ENCODE measurements at places on chromosomes 13 and 19.

GRCh38 chr13:83214452-83214851 lies 667.8 kb downstream of the SLITRK1 start:
- DNase-seq, result no peak

GRCh38 chr13:111114362-111115060 lies 599 bp upstream of the ARHGEF7 start:
- DNase-seq, result no peak

DNA sequence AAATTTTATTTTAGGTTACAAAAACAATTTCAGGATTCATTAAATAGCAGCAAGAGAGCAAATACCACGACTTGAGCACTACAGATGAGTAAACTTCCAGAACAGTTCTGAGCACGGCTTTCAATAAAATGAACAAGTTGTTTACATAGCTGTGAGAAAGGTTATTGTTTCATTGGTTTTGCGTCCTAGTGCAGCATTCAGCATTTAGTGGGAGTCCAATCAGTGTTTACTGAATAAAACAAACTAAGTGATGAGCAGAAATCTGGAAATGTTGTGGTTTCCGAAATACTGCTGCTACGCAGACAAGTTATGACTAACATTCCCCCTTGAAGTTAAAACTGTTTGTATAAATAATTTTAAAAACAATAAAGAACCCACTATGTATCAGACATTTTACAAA lies 251.5 kb upstream of the STARD13 start:
- no peak for DNase-seq

DNA sequence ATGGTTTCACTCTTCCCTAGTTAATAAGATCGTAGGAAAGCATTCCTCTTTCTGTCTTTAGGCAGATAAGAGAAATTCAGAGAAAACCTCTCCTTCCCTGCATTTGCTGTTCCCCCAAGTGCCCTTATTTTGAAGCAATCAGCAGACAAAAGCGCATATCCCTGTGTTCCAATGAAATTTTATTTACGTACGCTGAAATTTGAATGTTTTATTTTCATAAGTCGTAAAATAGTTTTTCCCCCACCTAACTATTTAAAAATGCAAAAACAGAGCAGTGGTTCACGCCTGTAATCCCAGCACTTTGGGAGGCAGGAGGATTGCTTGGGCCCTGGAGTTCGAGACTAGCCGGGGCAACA lies 17.2 kb upstream of the MRI1 start:
- no peak for DNase-seq

DNA sequence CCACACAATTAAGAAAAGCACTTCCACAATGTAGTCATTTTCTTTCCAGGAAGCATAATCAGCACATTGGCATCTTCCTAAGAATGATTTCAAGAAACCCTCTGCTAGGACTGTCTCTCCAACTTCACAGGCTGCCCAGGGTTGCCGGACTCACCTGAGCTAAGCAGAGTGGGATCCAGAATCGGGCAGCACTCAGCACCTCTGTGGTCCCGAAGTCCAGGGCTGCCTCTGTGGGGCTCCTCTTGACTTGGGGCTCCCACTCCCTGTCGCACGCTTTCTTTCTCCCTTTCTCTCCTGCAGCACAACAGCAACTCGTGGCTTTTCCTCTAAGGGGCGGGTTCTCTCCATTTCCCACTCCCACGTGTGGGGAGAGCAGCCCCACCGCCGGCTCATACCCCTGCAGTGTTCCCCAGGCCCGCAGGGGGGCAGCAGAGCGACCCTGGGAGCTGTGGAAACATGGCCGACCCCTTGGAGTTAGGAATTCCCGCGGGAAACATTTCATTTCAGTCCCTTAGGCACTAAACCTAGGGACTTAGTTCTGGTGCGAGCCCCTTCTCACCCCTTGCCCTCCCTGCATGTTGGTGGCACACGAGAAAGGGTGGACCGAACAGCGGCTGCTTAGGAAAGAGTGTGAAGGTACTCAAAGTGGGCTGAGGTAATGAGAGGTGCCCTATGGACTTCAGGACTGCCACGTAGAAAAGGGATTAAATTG lies at the start of gene TMEM272:
Gene TMEM272 (minus strand): TSS at position 316 of the 712 bp plus-strand sequence. CDS start 6,647 bp downstream, outside the sequence.
- peak; percentile 53 for DNase-seq

- no peak for DNase-seq
These were observed 39.9 kb downstream of the MAP4K1 start for GRCh38 chr19:38577826-38578225.

- DNase-seq, result no peak
These were observed 144.9 kb upstream of the SOX1 start for GRCh38 chr13:111922086-111922485.

DNA sequence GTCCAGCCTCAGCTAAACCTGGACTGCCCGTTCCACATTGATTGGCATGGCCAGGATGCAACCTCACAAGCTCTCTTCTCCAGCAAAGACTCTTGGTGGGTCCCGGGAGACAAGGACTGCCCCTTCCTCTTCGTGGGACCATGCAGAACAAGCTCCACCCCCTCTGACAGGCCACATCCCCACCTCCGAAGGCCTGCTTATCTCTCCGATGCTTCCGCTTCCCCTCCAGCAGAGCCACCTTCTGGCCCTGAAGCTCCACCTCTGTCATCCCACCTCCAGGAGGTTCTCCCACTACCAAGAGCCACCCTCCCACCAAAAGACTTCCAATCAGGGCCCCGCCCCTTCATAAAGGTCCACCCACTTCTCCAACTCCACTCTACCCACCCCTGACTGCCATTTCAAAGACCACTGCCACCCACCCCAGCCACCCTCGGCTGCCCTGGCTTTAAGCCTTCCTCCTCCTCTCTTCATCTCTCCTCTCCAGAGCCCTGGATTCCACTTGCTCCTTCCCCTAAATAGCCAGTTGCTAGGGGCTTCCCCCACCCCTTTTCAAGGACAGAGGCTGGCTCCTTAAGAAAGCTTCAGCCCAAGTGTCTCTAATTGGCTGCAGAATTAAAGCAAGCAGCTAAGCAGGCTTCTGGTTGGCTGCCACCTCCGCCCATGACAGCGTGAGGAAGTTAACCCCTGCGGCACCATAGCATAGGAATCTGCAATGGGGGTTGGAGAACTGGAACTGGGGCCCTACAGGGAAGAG lies 9.9 kb downstream of the LRFN1 start:
- DNase-seq, result no peak

- DNase-seq, result no peak
These were observed 110.0 kb downstream of the KCNRG start for GRCh38 chr13:50125304-50125553.

DNA sequence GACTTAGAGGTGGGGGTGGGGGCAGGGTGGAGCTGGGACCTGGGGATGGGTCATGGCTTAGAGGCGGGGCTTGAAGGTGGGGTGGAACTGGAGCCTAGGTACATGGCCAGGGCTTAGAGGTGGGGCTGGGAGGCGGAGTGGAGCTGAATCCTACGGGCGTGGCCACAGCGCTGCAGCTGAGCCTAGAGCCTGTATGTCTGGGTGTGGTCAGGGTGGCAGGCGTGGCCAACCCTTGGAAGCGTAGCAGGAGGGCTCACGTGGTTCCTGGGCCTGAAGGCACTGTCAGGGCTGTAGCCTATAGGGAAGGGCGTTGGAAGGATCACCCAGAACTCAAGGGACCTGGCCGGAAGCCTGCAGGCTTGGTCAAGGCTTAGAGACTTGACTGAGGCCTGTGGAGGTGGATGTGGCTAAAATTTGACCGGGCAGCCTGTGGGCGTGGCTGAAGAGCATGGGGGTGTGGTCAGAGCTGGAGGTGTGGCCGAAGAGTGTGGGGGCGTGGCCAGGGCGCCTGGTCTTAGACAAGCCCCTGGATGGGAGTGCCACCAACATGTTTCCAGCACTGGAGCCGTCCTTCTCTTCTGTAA lies 24.3 kb downstream of the COLGALT1 start:
- DNase-seq, result peak; percentile 12

- no peak for DNase-seq
These were observed 392 bp upstream of the ZNF548 start for GRCh38 chr19:57389194-57389729.

- DNase-seq, result no peak
These were observed 661.0 kb upstream of the MIR17HG start for GRCh38 chr13:90686442-90686841.

DNA sequence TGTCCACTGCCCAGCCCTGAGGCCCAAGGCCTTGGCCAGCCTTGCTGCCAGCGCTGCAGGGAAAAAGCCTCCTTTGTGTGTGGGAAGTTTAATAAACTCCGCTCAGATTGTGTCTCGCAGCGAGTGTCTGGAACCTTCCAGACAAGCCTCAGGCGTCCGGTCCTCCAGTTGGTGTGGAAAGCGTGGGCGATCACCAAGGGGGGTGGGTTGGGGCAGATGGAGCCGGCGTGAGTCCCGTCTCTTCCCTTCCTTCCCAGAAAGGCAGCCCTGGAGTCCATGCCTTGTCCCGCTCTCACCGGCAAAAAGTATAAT lies 4.6 kb downstream of the STK11 start:
- DNase-seq, result no peak

DNA sequence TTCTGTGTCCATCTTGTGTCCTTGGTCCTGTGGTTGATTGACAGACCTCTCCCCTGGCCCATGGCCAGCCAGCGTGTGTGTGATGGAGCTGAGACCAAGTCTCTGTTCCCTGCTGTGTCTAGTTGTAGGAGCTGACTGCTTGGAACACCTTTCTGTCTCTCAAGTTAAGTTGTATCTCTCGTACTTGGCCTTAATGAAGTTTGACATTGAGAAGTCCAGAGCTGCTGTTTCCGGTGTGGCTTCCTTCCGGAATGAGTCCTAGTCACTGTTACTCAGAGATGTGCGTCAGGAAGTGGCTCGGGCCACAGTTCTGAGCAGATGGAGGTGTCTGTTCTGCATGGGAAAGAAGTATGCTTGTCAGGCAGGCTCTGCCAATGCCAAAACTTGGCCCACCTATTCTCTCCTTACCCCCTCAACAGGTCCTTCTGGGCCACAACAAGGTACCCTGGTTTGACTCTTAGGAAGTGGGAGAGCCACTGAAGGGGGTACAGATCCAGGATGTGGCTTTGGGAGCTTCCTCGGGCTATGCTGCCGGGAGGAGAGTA lies 54.3 kb downstream of the GATAD2A start:
- DNase-seq, result peak; percentile 86

DNA sequence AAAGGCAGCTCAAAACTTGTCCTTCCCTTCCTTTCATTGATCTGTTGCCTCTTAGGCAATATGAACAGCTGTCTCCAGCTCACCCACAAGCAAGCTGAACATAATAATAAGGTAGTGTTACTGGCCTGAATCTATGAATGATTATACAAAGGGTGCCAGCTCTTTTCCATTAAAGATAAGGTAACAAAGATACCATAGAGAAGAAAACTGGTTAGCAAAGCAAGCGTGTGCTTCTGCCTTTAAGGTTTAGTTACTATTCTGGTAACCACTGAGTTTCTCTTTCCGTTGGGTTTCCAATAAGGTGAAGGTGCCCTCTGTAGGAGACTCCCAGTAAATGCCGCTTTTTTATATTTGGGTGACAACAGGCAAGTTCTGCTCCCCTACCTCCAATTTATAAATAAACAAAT lies 12.1 kb upstream of the DACH1 start:
- no peak for DNase-seq

DNA sequence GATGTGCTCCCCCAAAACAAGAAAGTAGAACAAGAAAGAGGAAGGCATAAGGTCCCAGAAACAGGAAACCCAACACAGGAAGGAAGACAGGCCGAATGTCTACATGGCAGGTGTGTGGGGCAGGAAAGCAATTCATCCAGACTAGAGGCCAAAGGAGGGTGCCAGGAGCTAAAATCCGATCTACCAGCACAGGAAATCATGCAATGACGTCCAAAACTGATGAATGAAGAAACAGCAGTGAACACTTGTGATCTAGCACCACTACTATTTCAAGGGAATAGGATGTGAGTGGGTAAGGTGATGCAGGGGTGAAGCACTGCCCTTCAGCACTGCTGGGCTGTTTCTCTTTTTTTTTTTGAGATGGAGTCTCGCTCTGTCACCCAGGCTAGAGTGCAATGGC lies 59.1 kb downstream of the DOCK9 start:
- no peak for DNase-seq

DNA sequence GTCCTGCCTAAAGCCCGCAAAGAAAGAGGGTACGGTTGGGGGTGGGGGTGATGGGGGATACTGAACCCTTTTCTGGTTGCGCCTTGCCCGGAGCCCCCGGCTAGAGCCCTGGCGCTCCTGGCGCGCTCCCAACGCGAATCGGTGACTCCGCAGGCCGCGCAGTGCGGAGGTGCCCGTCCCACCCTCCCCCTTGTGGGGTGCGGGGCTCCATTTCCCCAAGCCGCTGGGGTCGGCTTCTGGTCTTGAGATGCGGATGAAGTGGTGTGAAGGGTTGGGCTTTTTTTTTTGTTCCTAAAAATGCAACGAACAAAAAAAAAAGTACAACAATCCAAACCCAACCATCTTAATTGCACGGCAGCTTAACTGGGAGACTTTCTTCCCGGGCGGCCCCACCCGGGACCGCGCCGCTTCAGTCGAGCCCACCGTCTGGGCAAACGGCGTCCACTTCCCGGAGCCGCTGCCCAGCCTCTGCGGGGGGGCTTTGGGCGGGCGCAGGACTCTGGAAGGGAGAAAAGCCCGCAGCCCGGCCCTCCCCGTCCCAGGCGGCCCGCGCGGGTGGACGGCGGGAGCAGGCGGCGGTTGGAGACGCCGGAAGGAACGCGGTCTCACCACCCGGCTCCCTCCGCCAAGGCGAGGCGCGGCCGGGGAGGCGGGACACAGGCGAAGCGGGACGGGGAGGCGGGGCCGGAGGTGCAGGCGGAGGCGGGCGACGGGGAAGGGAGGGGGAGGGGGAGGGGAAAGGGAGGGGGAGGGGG lies 504 bp upstream of the TRIM13 start:
- peak; percentile 85 for DNase-seq

DNA sequence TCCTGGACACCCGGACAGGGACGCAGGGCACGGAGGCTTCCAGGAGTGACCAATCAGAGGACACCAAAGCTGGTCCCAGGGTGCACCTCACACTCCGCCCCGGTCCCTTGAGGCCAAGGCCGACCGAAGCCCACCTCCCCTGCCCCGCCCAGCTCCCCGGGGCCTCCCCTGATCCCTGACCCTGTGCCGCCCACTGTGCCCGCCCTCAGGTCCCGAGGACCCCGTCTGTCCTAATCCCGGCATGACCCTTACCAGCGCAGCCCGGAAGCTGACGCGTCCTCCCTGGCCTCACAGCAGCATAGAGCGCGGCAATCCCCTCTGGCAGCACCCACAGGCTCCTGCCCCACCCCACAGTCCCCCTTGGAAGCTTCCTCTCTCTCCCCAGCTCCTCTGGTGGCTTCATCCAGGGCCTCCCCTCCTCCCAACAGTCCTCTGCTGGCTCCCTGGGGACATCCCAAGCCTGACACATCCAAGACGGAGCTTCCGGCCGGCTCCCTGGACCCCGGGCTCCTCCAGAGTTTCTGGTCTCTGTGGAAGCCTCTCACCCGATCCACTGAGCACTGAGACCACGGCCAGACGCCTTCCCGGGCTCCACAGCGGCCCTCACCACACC lies 7.4 kb upstream of the CDC34 start:
- no peak for DNase-seq

DNA sequence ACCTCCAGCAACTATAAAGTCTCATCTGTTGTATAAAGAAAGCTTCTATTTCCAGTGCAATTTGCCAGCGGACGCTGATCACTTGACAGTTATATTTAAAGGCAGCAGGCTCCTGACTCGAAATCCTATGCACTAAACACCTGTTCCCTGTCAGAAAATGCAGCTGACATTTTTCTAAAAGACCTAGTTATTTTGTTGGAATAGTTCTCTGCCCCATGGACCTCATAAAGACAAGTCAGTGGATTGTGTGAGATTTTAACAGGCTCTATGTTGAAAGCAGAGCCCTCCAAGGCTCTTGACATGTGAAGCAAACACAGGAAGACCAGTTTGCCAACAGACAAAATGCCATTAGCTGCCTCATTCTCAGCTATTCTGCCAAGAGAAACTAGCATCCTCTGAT lies 304.7 kb upstream of the KLF12 start:
- no peak for DNase-seq

GRCh38 chr19:30799865-30800755 lies 427.9 kb downstream of the ZNF536 start:
- DNase-seq, result peak; percentile 34

Measured in activated CD4-positive, alpha-beta T cell treated with anti-CD3 and anti-CD28 coated beads, Interleukin-2, Interleukin-4, amounts not matched to agents 100 ng/mL and 50 ng/mL, durations not matched to agents 16 hours and 8 hours (primary cell).